Bronchial epithelial cell (primary cell): ENCODE measurements at places on chromosomes 16 and 17.

DNA sequence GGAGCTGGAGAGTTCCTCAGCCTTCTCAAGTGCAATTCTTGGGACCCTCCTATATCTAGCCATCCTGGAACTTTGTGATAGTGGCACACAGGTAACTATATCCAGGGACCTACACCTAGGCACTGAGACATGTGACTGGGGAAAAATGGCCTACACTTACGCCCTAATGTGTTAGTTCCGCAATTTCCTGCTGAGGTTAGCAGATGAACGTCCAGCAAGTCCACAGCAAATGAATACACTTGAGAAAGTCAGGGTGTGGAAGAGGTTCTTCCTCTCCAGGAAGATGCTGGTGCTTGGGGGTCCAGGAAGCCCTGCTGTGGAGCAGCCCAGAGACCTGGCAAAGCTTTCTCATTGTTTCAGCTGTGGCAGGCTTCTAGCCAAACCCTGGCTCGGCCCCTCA is 20.8 kb downstream of the PIK3R5 start:
- no peak for DNase-seq

DNA sequence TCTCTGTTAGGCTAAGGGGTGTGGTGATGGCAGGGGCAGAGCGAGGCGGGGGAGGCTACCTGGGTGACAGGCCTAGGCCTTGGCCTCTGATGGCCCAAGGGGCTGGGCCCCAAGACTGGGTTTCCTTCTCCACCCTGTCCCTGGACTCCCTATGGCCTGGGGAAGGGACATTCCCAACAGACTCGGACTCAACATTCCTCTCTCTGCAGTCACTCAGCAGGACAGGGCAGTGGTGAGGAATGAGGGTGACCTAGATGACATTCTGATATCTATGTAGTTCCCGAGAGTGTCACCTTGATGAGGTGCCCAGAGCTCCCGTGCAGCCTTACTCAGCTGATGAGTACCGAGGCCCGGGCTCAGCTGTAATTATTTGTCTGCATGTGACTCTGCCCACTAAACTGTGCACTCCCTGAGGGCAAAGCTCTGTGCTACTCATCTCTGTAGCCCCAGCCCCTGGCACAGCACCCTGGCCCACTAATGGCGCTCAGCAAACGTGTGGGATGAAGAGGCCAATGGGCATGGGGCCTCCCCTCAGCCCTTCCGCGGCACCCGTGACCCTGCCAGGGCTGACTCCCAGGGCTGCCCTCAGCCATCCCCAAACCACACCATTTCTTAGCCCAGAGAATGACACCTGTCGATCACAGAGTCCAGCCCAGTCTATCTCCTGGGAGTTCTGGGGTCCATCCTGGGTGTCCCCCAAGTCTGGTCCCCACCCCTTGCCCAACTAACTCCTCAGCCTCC is 2.2 kb downstream of the PLCD3 start:
- no peak for DNase-seq

DNA sequence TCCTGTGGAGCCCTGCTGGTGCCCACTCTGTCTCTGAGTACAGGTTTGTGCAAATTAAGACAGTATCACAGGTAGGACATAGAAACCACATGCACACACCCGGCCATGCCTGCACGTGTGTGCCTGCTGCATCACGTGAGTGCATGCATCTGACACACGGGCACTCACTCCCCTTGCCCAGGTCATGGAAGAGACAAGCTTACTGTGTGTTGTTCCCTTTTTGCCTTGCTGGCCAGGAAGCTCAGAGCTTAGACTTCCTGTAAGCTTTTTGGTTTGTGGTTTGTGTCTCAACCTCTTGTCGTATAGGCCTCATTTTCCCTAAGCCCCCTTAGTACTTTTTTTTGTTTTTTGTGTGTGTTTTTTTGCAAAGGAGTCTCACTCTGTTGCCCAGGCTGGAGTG is 25.0 kb downstream of the ZNF469 start:
- no peak for DNase-seq

- no peak for DNase-seq
Measured at GRCh38 chr16:84714028-84714427, 14.2 kb downstream of the USP10 start.

DNA sequence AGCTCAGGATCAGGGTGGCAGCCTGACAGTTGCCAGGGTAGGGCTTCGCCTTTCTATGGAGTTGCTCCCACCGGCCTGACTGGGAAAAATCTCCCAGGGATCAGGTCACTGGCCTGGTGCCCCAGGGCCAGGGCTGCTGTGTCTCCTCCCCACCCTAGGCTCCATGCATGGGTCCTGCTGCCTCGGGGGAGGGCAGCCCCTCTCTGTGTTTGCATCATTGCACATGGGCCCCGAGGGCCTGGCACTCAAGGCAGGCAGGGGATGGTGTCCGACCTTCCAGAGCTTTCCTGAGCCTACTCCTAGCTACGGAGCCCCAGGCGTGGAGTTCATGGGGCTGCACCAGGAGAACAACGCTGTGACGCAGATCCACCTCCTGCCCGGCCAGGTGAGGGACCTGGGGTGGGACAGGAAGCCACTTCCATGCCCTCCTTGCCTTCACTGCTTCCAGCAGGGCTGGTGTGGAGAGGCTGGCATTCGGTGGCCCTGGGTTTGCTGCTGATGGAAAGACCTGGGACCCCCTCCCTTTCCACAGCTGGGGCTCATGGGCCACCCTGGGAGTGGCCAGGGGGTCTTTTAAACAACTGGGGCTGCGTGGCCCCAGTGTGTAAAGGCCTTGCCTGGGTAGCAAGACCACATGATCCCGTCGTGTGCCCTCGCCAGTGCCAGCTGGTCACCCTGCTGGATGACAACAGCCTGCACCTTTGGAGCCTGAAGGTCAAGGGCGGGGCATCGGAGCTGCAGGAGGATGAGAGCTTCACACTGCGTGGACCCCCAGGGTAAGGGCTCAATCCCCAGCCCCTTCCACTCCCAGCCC is 29.5 kb upstream of the MYO15B start:
- DNase-seq = no peak

- no peak for DNase-seq
Measured at GRCh38 chr16:920717-921116, 50.1 kb downstream of the LMF1 start.

DNA sequence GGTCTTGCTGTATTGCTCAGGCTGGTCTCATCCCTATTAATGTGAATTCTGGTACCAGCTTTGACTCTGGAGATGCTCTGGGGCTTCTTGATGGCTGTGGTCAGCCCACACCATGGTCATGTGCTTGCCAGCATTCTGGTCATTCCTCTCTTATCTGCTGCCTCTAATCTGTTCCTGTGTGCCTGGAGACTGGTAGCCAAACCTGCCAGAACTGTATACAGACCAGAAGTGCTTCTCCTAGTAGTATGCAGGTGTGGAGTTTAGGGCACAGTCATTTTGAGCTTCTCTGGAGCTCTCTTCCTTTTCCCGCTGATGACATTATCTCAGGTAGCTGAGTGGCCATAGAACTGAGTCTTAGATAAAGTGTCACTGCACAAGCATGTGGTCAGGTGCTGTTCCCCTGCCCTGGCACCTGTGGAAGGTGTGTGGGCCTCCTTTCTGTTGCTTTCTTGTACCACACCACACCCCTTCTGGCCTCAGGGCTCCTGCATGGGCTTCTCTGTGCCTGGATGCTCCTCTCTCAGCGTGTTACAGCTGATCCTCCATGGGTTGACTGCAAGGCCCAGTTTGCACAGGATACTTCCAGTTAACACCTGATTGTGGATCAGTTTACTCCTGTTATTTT is 162.7 kb downstream of the SPECC1 start:
- DNase-seq = no peak

- no peak for DNase-seq
Measured at GRCh38 chr16:2786061-2786825, 1.1 kb downstream of the PRSS33 start.

GRCh38 chr17:17320911-17321220 is 17.7 kb downstream of the NT5M start:
- DNase-seq = no peak

DNA sequence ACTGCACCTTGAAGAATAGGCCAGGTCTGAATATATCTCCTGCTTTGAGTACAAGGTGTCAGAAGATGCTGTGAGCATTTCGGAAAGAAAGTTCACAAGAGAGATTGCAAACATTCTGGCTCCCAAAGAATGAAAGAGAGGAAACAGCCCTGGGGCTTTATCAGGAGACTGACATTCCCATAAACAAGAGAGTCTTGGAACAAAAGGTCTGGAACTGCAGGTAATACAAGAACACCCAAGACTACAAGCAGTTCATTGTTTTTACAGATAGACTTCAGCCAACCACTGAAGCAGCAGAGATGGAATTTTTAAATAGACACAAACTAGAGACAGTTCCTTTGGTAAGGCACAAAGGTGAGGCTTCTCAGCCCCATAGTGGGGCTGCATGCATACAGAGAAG is 14.4 kb downstream of the HSD17B2 start:
- DNase-seq = no peak

DNA sequence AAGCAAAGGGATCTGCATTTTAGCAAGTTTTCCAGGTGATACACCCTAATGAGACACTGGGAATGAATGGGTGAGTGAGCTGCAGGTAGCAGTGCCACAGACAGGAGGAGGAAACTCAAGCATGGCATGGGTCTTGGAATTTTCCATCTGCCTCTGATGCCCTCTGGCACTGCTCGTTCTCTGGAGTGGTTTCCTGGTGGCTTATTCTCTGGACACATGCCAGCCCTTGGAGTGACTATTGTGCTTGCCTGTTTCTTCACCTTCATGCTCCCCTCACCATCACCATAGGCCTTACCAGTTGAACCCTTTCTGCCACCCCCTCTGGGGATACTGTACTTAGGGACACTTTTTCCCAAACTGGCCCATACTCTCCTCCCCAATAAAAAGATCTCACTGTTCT is 1.6 kb downstream of the COASY start:
- DNase-seq = peak; percentile 33

GRCh38 chr17:36972186-36972700 is 23.5 kb downstream of the AATF start:
- no peak for DNase-seq

- no peak for DNase-seq
Measured at GRCh38 chr17:41567317-41567716, 4.5 kb downstream of the KRT9 start.

GRCh38 chr16:84234321-84235241 is 5.2 kb downstream of the KCNG4 start:
- DNase-seq = no peak

- no peak for DNase-seq
Measured at GRCh38 chr17:1421470-1421869, 21.4 kb upstream of the YWHAE start.

GRCh38 chr17:82449131-82449882 is 1.2 kb downstream of the CYBC1 start:
- DNase-seq = no peak

GRCh38 chr17:80063830-80064585 is 27.6 kb downstream of the CCDC40 start:
- DNase-seq = peak; percentile 42

GRCh38 chr16:27720731-27721530 is 171.0 kb downstream of the KATNIP start:
- no peak for DNase-seq

DNA sequence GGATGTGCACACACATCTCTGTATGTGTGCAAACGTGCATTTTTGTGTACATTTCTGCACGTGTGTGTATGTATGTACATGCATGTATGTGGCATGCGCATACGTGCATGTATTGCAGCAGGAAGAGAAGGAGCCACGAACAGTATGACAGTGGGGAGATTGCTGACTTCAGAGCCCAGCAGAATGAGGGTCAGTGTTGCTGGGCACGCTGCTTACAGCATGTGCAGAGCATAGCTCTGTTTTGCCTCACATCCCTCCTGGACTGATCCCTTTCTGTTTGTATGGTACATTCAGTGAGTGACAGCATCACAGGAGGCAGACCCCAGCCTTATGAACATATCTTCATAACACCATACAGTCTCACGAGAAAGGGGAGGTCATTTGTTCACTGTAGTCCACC is 934.0 kb upstream of the EEF2KMT start:
- no peak for DNase-seq

GRCh38 chr16:31080756-31081419 is 6.7 kb downstream of the ZNF646 start:
- DNase-seq = no peak

DNA sequence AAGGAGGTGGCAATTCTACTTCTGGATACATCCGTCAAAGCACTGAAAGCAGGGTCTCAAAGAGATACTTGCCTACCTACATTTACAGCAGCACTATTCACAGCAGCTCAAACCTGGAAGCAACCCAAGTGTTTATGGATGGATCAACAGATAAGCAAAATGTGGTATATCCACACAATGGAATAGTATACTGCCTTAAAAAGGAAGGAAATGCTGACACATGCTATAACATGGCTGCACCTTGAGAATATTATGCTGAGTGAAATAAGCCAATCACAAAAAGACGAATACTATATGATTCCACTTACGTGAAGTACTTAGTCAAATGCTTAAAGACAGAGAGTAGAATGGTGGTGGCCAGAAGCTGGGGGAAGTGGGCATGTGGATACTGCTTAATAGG is 336.2 kb downstream of the SLC39A11 start:
- DNase-seq = no peak

GRCh38 chr17:77160091-77160874 is 19.5 kb downstream of the SEC14L1 start:
- no peak for DNase-seq

DNA sequence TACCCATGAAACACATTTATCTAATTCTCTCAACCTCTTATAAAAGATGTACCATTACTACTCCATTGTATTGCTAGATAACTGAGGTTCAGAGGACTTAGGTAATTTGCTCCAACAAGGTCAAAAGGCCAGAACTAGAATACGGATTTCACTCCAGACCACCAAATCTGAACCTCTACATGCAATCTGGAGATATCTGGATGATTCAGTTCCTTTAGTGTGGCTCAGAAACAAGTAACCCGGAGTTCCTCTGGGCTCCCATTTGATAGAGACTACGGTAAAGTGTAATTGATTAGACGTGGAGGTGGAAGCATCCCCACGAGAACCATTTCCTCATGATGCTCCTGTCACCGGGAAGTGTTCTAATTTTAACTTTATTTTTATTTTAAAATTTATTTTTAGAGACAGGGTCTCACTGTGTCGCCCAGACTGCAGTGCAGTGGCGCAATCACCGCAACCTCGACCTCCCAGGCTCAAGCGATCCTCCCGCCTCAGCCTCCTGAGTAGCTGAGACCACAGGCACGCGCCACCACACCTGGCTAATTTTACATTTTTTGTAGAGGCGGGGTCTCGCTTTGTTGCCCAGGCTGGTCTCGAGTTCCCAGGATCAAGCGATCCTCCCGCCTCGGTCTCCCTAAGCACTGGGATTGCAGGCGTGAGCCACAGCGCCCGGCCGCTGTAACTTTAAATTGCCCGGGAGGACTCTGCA is 608 bp upstream of the COX10 start:
- DNase-seq = no peak

- peak; percentile 85 for DNase-seq
Measured at GRCh38 chr17:50316016-50316587, 29.8 kb upstream of the XYLT2 start.

- no peak for DNase-seq
Measured at GRCh38 chr16:72107371-72107770, 13.7 kb downstream of the DHX38 start.

DNA sequence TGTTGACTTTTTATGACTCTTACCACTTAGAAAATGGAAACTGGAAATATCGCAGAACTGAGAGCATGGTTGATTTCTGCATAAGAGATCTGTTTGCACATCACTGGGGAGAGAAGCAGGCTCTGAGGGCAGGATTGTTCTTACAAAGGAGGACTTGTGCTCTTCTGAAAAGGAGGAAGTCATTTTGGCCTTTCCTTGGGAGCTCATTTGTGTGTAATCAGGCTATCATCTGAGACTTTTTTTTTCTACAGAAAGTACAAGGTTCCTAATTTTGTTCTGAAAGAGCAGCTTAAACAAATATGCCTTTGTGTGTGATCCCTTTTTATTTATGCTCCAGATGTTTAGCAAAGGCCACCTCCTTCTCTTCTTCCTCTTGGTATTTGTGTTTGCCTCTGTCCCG is 145.7 kb upstream of the CACNG5 start:
- DNase-seq = no peak

- DNase-seq = no peak
Measured at GRCh38 chr17:48310748-48311213, 119.2 kb downstream of the SKAP1 start.
